ENCODE measurements at places on chromosomes 5 and 9.

DNA sequence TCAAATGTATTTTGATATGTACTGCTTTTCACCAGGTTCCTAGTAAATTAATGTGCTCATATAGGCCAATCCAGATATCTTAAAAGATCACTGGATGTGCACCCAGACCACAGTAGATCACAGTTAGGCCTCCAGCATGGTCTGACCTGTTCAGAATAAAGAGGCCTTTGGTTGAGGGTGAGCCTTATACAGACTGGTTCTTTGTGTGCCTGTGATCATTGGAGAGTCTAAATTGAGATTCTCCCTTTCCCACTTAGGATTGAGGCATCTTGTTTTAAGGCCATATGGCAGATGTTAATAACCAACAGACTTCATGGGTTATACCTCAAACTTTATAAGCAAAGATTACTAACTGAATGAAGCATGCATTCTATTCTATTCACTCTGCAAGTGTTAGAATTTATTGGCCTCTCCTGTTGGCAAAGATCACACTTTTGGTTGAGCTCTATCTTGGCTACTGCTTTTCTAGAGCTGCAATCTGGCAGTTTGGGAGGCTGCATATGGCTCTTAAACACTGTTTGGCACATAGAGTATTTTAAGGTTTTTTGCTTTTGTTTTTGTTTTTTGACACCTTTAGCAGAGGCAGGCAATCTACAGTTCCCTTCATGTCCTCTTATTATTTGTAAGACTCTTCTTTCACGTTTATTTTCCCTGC lies 8.5 kb downstream of the CHSY3 start:
- no peak for DNase-seq

GRCh38 chr5:65866837-65867521 lies 59.4 kb upstream of the ERBIN start:
- no peak for DNase-seq

DNA sequence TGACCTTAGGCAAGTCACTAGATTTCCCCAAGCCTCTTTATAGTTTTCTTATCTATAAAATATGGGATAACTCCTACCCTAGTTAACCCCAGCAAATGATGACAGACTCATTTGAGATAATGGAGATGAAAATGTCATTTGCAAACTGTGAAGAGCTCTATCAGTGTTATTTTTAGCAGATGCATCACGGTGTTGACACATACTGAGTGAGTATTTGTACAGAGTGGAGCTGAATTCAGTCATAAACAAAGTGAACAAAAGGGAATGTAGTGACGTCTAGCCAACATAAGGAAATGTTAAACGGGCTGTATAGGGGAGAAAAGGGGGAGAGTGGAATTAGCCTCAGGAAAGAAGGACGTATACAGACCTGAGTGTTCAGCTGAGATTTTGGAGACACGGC lies 75.9 kb downstream of the NMUR2 start:
- no peak for DNase-seq

- no peak for DNase-seq
Measured at GRCh38 chr5:143641549-143642355, 170.2 kb upstream of the HMHB1 start.

DNA sequence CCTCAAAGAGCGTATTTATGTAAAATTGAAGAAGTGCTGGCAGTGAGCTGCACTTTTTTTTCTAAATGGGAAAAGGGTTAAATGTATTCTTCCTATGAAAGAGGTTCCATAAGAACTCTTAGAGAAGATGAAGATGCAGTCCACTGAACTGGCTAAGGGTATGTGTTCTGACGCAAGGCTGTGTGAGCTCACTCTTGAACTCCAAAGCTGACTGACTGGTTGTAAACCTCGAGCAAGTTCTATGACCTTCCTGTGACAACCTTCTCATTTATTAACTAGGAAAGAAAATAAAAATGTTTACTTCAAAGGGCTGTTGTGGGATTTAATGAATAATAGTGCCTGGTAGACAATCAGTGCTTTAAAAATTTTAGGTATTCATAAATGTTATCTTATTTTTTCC lies 46.7 kb downstream of the POC5 start:
- DNase-seq: no peak

- no peak for DNase-seq
Measured at GRCh38 chr5:172336264-172336663, 52.7 kb upstream of the UBTD2 start.

DNA sequence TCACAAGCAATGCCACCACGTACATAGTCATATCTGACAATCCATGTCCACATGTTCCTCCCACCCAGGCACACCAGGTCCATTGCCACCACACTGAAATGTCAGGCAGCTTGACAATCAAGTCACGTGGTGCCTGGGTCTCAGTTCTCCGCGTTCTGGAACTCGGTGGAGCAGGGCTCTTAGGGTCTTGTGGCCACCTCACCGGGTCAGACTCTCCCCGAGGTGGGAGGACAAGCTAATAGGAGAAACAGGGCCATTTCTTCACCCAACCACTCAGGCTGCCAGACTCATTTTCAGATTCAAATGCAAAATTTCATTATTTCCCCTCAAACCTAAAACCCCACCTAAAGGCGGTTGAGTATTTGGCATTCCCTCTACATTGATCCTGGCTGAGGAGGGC lies 200.5 kb upstream of the GAS1 start:
- DNase-seq: no peak

DNA sequence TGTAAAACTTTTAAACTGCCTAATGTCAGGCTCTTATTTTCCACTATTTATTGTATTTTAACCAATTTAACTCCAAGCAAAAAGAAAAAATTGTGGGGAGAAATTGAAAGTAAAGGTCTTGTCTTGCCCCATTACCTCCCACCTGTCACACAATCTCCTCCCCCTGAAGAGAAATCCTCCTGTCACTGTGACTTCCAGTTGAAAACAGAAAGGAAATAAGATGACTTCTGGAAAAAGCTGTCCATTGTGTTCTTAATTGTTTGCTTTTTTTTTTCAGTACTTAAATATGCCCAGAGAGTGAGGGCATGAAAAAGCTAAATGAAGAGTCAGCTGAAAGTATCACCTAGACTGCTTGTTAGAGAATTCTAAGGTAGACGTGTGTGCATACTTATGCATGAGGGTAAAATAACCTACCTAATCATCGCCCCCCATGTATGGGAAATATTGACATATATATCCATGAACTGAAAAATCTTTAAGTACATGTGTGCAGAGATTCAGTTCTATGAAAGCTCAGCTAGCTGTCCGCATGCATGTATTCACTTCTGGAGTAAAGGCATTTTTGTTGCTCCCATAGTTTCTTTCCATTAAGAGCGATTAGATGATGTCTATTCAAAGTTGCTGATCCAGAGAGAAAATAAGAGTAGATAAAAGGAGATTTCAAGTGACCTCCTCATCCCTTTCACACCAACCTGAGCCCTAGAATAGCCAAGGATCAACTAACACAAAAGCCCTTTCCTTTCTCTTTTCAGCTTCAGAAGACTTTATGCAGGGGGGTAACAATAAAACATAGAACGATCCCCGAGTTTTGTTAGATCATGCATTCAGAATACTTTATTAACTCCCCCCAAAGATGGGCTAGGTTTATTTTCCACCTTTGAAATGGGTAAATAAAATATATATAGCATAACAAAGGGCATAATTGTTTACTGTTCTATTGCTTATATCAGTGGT lies 5.3 kb downstream of the NR2F1-AS1 start:
- DNase-seq: no peak

GRCh38 chr5:103031607-103032006 lies 88.3 kb downstream of the GIN1 start:
- DNase-seq: no peak

GRCh38 chr5:169950333-169950732 lies 30.0 kb downstream of the INSYN2B start:
- DNase-seq: no peak

DNA sequence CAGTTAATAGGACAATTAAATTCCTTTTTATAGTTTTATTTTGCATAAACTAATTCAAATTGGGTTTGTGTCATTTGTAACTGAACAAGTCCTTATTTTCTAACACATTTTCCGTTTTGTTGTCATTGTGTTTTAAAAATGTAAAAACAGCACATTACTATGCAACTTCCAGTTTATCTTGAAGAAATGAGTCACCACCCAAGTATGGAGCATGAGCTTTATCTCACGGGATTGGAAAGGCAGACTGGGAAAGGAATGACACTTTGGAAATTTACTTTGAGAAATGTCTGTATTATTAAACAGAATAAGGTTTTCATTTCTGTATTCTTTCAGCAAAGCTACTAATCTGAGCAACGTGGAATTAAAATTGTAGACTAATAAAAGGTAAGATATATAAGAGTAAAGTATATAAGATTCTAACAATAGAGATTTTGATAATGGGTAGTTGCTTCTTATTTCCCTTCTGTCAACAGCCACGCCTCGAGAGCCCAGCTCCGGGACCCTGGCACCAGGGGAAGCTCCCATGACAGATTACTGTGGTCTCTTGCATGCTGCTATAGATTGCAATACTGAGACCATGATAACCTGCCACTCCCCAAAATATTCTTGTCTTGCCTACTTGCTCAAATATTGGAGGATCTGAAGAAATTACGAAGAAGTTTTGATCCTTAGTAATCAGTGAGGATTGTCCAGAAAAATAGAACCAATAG lies 433.1 kb downstream of the CHSY3 start:
- DNase-seq: no peak

DNA sequence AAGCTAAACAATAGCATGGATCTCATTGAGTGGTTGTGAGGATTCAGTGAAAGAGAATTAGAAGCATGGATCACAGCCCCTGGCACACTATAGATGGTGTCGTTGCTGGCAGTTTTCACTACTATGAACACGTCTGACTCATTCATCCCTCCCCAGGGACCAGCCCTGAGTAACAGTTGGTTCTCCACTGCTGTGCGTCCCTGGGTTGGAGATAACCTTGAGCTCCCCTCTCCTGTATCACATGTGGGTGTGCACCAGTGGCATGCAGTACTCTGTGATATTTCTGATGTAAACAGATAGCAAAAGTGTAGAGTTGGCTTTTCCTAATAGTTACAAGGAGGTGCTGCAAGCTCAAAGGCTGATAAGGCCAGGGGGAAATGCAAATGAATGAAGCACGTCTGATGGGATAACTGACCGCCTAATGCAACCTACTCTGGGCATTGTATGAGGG lies 8.8 kb upstream of the LCP2 start:
- DNase-seq: peak; percentile 17

DNA sequence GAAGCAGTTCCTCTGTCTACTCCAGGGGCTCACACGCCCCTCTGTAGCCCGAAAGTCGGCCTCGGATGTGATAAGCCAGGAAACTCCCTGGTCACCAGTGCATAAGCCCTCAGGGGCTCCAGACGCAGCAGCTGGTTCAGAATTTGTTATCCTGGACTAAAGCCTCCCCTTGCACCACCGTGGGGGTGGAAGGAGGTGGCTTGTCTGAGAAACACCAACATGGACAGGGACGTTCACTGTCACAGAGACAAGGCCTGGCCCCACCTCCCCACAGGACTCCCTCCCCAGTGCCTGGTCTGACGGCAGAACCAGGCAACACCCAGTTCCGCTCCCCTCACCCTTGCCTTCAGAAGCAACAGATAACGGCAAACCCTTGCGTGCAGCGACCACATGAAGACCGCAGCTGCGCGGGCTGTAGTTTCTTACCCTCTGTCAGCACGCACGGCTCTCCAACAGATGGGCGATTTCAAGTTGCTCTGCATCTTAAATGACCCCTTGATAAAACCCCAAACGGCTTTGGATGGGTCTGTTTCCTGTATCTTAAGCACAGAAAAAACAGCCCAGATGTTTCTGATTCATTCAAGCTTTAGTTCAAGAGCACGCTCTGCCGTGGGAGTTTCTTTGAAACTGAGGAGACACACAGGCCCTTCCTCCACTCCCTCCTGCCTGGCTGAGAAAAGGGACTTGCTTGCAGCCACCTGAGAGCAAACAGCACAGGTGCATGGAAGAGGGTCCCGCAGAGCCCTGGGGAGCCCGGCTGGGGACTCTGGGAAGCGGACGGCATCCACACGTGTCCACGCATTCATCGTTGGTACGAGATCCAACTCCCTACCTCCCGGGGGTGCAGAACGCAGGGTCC lies 44.7 kb upstream of the NKD2 start:
- no peak for DNase-seq

GRCh38 chr9:104748359-104749031 lies 1.0 kb downstream of the NIPSNAP3A start:
- peak; percentile 28 for DNase-seq

GRCh38 chr5:121797681-121798518 lies 53.8 kb upstream of the FTMT start:
- DNase-seq: no peak

DNA sequence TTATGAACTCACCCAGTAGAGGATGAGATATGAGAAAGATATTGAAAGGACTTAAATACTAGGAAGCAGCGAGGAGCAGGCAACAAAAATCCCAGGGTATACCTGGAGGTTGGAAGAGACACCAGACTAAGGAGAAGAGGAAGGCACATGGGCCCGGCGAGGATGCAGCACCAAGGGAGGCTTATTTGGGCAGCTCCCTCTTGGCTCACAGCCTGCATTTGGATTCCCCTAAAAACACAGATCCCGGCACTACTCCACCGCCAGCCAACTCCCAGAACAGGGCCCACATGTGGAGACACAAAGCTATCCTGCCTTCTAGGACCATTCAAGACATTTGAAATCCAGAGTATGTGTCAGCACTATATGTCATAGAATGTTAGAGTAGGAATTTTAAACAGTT lies 199.8 kb upstream of the FBXL7 start:
- no peak for DNase-seq

GRCh38 chr9:37420271-37421215 lies 2.0 kb upstream of the GRHPR start:
- DNase-seq: no peak

- DNase-seq: peak; percentile 27
Measured at GRCh38 chr5:110865400-110866094, 126.7 kb downstream of the SLC25A46 start.

- no peak for DNase-seq
Measured at GRCh38 chr5:146805081-146805480, 73.5 kb downstream of the PPP2R2B start.

- no peak for DNase-seq
Measured at GRCh38 chr5:143428155-143428554, 24.7 kb upstream of the NR3C1 start.

DNA sequence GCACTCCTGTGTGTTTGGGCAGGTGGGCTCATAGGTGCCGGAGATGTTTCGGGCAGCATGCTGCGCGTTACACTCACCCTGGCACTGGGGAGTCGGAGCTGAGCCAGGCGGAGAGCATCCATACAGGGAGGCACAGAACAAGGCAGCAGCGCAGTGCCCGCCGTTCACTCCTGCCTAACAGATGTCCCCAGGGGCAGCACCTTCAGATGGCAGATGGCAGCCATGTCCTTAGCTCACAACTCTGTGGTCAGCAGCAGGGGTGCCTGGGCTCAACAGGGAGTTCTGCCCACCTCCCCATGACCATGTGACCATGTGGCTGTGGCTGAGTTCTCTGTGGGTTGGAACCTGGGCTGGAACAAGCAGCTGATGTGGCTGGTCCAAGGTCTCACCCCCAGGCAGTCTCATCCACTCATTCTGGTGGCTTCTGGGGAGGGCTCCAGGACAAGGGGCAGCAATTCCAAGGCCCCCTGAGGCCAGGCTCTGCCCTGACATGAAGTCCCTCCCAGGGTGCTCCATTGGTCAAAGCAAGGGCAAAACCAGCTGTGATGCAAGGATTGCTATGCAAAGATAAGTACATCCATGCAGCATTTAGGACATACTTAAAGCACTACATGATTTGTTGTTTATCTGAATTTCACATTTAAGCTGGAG lies 64.2 kb downstream of the MRPL36 start:
- DNase-seq: no peak

- DNase-seq: no peak
Measured at GRCh38 chr9:82443312-82443711, 454.7 kb downstream of the SPATA31D1 start.
